ENCODE measurements at places on chromosomes 6 and 20.

DNA sequence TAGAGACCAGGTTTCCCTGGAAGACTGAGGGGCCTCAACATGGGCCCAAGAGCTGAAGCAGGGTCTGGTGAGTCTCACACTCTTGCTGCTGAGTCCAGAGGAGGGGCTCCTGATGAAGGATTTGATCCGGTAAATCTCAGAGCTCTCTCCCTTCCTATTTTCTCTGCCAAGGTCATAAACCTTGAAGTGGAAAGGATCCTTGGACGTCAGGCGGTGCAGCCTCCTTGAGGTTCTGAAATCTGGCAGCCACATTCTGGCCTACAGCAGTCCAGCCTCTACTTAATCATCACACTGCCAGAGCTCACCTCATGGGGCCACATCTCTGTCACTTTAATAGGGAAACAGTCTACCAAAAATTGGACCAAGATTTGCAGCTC lies 24.0 kb downstream of the ACSS1 start:
- DNase-seq: no peak

- peak; percentile 38 for DNase-seq
Measured at GRCh38 chr20:8043687-8044282, 24.2 kb upstream of the TMX4 start.

DNA sequence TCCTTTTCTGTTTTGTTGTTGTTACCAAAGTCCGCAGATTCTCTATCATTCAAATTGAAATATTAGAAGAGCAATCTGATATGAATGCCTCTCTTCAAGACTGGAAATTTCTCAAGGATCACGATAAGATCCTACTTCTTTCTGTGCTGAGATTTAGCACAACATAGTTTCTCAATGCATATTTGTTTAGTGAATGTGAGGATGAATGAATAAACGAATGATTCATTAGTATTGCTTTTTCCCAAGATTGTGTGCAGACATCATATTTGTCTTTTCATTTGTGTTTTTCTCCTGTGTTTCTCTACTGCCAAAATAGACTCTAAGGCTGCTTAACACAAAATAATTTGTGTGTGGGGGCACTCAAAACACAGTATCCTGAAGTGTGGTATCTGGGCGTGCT lies 862.7 kb upstream of the MAP3K7 start:
- DNase-seq: no peak

GRCh38 chr20:36929290-36929689 lies 22.2 kb downstream of the SAMHD1 start:
- no peak for DNase-seq

- no peak for DNase-seq
Measured at GRCh38 chr20:20253039-20253743, 114.7 kb upstream of the INSM1 start.

- no peak for DNase-seq
Measured at GRCh38 chr20:17904027-17904426, 64.6 kb downstream of the SNX5 start.

DNA sequence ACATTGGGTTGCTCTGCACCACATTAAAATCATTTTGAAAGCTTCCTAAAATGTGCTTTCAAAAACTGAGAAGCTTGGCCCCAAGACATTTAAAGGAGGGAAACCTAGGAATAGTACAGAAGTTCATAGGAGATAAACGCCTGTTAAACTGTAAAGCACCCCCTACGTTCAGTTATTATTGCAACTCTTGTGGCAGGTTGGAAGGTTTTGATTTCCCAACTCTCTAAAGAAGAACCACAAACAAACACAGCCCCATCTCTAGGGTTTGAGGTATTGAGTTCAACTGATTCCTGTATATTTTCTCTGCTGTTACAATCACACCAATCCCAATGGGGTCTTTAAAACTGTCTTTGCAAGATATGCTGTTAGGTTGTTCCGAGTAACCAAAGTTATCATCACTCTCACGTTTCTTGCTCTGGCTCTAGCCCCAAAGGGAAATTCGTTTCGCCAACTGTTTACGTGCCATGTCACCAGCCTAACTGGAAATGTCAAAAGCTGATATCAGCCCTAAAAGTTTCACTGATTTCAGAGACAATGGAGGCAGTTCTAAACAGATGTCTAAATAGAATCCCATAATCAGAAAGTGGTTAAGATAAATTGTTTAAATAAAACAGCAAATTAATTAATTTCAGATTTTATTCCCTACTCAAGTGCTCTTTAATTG lies 12.1 kb downstream of the TFAP2A start:
- DNase-seq: no peak

DNA sequence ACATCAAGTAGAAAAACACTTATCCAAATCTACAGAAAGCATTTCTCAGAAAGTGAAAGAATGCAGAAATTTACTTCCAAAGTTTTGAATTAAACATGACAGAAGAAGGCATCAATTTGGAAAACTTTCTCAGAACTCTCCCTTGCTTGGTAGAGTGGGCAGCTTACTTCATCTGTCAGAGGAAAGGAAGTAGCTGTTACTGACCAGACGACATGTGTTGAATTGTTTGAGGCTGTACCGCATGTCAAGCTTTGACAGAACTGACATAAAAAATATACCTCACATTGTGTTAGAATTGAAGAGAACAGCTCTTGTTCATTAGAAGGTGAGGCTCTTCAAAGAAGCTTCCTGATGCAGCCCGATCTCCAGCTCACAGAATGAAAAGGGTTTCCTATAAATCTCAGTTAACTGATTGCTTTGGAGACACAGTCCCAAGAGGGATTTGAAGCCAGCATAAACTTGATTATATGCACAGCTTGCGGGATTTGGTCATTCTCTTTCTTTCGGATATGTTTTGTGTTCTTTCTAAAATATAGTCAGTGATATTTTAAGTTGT lies 190.7 kb downstream of the PLCB1 start:
- no peak for DNase-seq

- no peak for DNase-seq
Measured at GRCh38 chr20:58344741-58345140, 35.2 kb downstream of the RAB22A start.

DNA sequence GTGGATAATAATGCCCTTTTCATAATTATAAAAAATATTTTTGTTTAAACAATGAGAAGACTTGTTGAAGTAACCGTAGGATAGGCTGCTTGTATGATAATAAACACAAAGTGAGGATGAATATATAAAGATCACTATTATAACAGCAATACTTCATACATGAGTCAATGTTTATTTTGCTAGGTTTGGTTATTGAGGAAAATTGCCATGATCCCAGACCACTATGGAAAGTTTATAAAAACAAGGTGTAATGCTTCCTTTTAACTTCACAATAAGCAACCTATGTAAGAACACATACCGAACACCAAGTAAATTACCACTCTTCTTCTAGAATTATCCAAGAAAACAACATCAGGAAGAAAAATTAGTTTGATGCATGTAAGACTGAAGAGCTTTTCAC lies 495.3 kb upstream of the RNF217 start:
- no peak for DNase-seq

DNA sequence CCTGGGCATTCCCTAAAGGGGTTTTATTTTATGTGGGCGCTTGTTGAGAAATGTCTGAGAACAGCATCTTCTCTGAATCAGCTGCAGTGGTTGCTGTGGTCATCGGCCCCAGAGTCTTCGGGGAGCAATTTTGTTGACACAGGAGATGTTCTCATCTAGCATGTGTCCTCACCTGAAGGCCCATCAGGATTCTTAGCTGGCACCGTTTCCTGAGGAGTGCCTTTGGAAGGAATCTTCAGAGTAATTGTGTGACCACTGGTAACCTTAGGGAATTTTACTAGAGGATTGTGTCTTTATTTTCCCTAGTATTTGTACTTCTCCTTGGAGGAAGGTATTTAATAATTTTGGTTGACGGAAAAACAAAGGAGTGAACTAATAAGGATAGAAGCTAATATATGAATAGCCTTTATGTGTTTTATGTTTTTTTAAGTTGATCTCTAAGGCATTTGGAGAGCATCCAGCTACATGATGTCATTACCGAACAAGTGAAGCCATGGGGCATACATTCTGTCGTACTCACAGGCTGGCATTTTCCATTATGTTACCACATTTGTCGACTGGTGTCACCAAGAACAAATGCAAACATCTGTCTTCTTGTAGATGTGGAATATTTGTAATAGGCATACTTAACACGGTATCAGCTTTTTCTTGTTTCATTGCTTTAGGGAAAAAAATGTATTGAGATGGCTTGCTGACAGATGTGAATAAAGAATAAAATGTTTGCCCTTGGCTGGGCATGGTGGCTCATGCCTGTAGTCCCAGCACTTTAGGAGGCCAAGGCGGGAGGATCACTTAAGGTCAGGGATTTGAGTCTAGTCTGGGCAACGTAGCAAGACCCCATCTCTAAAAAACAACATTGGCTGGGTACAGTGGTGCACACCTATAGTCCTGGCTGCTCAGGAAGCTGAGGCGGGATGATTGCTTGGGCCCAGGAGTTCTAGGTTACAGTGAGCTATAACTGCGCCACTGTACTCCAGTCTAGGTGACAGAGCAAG lies 41.9 kb downstream of the TULP4 start:
- DNase-seq: no peak

GRCh38 chr6:28311139-28311823 lies 24.7 kb downstream of the ZSCAN31 start:
- no peak for DNase-seq

- DNase-seq: no peak
Measured at GRCh38 chr6:105263685-105264610, 84.1 kb upstream of the POPDC3 start.

GRCh38 chr6:24883618-24884017 lies 52.1 kb downstream of the RIPOR2 start:
- DNase-seq: peak; percentile 60

- DNase-seq: no peak
Measured at GRCh38 chr6:45431317-45432065, 53.8 kb upstream of the SUPT3H start.

DNA sequence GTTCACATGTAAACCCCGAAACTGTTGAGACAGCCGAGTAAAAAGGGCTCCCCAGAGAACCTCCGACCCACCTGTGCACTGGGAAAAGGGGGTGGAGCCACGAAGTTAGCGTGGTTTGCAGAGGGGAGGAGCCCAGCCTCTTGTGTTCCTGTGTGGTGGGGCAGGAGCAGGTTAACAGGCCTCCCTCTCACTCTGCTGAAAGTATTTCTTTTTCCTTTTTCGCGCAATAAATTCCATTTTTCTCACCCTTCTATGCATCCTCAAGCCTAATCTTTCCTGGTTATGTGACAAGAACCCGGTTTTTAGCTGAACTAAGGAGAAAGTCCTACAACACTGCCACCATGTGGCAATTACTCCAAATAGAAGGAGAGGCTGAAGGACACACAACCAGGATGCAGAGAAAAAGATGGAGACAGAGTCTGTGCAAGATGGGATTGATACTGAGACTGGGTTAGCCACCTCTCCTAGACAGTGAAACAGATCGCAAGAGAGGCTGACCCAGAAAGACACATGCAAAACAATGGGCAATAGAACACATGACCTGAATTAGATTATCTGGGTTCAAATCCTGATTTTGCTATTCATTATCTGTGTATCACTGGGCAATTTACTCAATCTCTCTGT lies 168.7 kb upstream of the PRSS16 start:
- peak; percentile 39 for DNase-seq

GRCh38 chr6:41785254-41785653 lies 2.2 kb upstream of the TOMM6 start:
- DNase-seq: no peak

DNA sequence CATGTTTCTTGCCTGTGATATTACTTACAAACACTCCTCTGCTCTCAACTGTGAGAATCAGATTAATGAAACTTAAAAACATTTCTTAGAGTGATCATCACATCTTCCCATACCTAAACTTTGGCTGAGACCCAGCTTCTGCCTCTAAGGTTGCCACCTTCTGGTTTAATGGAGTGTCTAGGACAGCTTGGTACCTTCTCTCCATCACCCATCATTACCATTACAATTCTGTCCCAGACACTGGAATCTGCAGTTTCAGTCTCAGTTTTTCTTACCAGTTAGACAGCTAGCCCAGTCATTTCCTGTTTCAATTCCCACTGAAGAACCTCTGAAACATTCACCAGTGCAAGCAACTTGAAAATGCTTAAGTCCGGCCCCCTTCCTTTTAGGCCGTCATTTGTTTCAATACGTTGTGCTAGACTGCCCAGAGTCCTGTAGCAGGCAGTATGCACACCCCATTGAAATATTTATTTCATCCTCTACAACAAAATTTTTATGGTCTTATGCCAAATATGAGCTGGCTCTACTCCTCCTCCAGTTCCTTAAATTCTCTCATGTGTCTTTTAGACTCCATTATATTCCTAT lies 107.0 kb upstream of the FOXO3 start:
- DNase-seq: no peak

DNA sequence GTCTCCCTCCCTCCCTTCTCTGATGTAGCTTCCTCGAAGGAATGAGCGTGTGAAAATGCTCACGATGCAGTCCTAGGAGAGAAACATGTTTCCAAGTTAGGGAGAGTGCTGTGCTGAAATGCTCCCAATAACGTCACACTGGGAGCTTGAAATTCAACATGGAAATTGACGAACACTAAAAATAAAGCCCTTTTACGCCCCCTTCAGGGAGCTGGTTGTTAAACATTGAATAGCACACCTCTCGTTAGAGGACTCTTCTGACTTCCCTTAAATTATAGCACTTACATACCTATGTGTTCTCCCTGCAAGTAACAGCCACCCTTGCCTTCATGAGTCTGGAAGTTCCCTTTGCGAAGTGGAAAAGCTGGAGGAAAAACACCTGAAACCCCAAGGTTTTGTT lies 88.6 kb downstream of the BFSP1 start:
- no peak for DNase-seq

DNA sequence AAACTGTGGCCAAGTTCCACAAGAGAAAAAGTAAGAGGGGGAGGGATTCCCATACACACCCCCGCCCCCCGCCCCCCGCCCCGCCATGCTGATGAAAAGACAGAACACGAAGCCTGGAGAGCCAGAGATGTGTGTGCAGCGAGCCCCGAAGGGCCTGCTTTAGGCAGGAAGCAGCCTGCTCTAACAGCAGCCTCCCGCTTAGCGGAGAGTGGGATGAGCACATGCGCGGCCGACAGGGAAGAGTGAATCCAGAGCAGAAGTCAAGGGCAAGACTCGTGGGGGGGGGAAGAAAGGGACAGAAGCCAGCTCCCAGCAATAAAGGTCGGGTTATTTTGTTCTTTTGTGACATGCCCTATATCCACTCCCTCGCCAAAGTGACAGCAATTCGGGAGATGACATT lies 67.2 kb upstream of the PTGIS start:
- no peak for DNase-seq

- DNase-seq: no peak
Measured at GRCh38 chr6:36204068-36204753, 7.7 kb downstream of the BRPF3 start.

GRCh38 chr6:158316022-158316421 lies 3.8 kb downstream of the TULP4 start:
- DNase-seq: no peak

GRCh38 chr6:15401769-15402250 lies 155.9 kb downstream of the JARID2 start:
- no peak for DNase-seq

All from amniotic stem cell (primary cell).